Activated naive CD4-positive, alpha-beta T cell treated with anti-CD3 and anti-CD28 coated beads, Interleukin-2, amount 10 ng/mL, durations not matched to agents 7 days and 5 days (primary cell): ENCODE measurements at places on chromosomes 2 and 18.

DNA sequence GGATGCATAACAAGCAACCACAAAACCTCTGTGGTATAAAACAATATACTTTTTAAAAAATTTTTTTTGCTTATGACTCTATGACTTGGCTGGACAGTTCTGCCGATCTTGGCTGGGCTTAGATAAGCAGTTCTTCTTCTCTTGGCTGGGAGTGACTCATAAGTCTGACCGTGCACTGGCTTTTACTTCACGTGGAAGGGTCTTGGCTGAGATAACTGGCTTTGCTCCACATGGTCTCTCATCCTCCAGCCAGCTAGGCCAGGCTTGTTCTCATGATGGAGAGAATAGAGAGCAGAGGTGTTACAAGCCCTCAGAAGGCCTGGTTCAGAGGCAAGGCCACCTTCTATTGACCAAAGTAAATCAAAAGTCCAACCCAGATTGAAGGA is 178.9 kb upstream of the SERPINE2 start:
- no peak overlapping the region for H3K27ac ChIP-seq
- peaks cover 12% of the 10 kb centered on the region for H3K27me3 ChIP-seq
- no peaks in the 10 kb centered on the region for H3K36me3 ChIP-seq

GRCh38 chr18:76589316-76589715 is 94.3 kb upstream of the ZNF516 start:
- H3K27ac ChIP-seq = no peak overlapping the region
- no peak overlapping the region for H3K4me3 ChIP-seq
- H3K4me1 ChIP-seq = peaks cover 4% of the 10 kb centered on the region
- peaks cover 49% of the 10 kb centered on the region for H3K27me3 ChIP-seq

DNA sequence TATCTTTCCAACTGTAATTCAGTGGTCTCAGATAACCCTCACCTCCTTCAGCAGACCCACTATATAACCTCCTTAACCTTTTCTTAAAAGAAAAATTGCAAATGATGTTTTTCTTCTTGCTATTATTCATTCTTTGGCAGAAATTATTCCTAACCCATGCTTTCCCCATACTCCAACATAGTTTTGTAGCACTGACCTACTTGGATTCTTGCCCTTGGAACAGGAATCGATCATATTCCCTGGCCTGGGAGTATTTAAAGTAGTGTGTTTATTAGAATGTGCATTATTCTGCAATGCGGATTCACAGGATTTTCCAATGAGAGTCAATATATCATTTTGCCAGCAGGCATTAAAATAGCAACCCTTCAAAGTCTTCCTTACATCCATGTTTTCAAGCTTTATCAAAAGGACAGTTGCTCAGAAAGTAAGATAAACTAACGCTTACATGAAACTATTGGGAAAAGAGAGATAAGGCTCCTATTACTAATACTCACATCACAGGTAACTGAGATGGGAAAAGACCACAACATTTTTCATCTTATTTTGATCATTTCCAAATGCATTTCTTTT is 37.4 kb downstream of the CHN1 start:
- H3K4me3 ChIP-seq = no peak overlapping the region
- no peak for DNase-seq
- H3K4me1 ChIP-seq = peaks cover 7% of the 10 kb centered on the region
- no peaks in the 10 kb centered on the region for H3K27me3 ChIP-seq

GRCh38 chr2:12842917-12843316 is 126.2 kb downstream of the TRIB2 start:
- H3K4me3 ChIP-seq = no peak overlapping the region
- no peaks in the 10 kb centered on the region for H3K4me1 ChIP-seq
- H3K27me3 ChIP-seq = peaks cover 31% of the 10 kb centered on the region
- H3K27ac ChIP-seq = no peak overlapping the region
- no peaks in the 10 kb centered on the region for H3K36me3 ChIP-seq

DNA sequence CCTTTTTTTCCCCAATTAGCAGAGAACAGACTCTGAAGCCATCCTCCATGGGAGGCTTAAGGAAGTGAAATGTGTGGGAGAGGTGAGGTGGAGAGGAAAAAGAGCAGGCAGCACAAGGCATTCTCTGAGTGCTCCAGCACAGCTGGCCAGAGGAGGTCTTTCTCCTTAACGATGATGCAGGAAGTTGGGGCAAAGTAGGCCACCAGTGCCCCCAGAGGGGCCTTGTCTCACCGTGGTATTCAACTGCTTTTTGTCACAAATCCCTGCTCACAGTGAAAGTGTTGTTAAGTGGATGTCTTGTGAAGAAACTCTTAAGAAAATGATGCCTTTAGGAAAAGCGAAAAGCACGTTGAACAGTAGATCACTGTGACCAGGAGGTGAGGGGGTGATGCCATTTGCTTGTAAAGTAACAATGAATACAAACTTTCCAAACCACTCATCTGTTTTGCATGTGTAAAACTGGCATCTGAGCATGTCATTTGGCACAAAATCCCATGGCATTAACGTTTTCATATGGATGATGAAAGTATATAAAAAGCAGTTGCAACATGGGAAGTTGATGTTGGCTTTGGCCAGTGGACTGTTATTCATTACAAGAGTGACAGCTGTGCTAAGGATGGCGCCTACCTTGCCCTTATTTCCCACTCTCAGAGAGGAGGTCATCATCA is 49.2 kb upstream of the CDC42EP3 start:
- H3K4me1 ChIP-seq = no peaks in the 10 kb centered on the region
- H3K27me3 ChIP-seq = peaks cover 14% of the 10 kb centered on the region
- H3K27ac ChIP-seq = no peak overlapping the region
- no peak overlapping the region for H3K4me3 ChIP-seq
- DNase-seq = no peak
